ENCODE measurements at places on chromosomes 5 and 9. TPM values are rescaled to one million over a fixed set of nuclear protein-coding genes. Genes with fewer than 3 reads are reported as not detected.

DNA sequence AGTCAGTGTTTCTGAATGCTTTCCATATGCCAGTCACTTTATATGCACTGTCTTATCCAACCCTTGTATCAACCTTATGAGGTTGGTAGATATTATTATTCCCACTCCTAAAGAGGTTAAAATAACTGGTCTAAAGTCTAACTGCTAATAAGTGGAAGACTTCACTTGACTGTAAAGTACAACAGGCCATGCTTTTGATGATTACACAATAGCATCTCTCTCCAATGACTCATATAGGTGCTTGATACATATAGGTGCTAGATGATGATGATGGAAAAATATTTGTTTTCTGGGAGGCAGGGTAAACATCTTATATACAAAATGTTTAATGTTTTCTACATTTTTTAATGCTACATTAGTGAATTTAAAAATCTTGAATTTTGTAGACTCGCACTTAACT, 75.9 kb upstream of the NR3C1 start:
- peaks cover 7% of the 10 kb centered on the region for H3K4me1 ChIP-seq
- H3K4me3 ChIP-seq, result no peak overlapping the region
- no peaks in the 10 kb centered on the region for H3K27me3 ChIP-seq

DNA sequence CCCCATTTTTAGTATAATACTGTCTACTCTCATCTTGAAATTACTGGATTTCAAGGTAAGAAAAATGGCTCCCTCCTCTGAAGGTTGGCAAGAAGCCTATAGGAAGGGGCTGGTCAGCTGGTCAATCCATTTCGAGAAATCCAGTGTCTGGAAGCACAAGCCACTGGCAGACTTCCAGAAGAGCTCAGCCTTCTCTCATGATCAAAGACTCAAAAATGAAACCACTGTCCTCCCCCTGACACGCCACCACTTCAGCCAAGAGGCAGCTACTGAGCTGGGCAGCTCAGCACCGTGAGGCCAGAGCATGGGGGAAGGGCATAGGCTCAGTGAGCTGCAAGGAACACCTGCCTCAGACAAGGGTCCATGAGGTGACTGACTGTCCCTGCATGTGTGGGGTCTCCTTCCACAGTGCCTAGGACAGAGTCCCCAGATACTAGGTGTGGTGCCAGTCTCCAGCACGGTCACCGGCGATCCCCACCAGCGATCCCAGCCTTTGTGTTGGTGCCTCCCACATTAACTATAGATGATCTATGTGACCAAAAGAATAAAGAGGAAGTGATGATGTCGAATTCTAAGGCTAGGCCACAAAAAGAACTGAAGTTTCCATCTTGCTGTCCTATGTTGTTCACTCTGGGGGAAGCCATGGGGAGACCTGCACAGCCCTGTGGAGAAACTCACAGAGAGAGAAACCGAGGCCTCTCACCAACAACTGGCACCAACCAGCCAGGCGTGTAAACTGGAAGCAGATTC, 100.1 kb upstream of the LRRTM2 start:
- H3K4me1 ChIP-seq, result peaks cover 6% of the 10 kb centered on the region
- peaks cover 15% of the 10 kb centered on the region for H3K36me3 ChIP-seq
- H3K27ac ChIP-seq, result no peak overlapping the region
- DNase-seq, result peak; percentile 31

- H3K27me3 ChIP-seq, result peaks cover 39% of the 10 kb centered on the region
- H3K4me3 ChIP-seq, result no peak overlapping the region
- no peaks in the 10 kb centered on the region for H3K4me1 ChIP-seq
- no peaks in the 10 kb centered on the region for H3K36me3 ChIP-seq
- H3K27ac ChIP-seq, result no peak overlapping the region
Observed at GRCh38 chr5:86354664-86355063, 263.1 kb upstream of the COX7C start.

- no peaks in the 10 kb centered on the region for H3K4me1 ChIP-seq
- no peaks in the 10 kb centered on the region for H3K27me3 ChIP-seq
- no peak for DNase-seq
- H3K27ac ChIP-seq, result no peak overlapping the region
Observed at GRCh38 chr9:97956331-97956730, 18.4 kb upstream of the HEMGN start.

DNA sequence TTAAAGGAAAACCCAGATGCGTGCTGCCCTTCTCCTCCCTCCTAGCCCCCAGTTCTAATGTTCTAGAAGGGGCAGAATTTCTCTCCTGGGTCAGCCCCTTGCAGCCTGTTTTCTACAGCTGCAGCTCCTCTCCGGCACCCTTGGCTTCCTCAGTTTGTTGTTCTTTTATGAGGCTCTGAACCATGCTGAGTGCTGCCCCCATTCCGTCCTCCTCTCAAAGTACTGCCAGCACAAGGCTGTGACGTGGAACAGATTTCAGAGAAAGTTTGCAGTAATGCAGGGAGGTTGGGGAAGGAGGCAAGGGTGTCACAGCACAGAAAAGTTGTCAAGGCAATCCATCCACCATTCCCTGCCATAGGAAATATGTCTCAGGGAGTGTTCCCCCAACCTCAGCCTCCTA, 63.3 kb downstream of the RGS3 start:
- no peaks in the 10 kb centered on the region for H3K36me3 ChIP-seq
- DNase-seq, result no peak
- H3K4me1 ChIP-seq, result peaks cover 9% of the 10 kb centered on the region
- H3K27ac ChIP-seq, result no peak overlapping the region

- no peaks in the 10 kb centered on the region for H3K27me3 ChIP-seq
- H3K4me1 ChIP-seq, result no peaks in the 10 kb centered on the region
- no peak for DNase-seq
- no peaks in the 10 kb centered on the region for H3K36me3 ChIP-seq
- no peak overlapping the region for H3K27ac ChIP-seq
Observed at GRCh38 chr5:82597437-82597836, 319.3 kb upstream of the RPS23 start.

DNA sequence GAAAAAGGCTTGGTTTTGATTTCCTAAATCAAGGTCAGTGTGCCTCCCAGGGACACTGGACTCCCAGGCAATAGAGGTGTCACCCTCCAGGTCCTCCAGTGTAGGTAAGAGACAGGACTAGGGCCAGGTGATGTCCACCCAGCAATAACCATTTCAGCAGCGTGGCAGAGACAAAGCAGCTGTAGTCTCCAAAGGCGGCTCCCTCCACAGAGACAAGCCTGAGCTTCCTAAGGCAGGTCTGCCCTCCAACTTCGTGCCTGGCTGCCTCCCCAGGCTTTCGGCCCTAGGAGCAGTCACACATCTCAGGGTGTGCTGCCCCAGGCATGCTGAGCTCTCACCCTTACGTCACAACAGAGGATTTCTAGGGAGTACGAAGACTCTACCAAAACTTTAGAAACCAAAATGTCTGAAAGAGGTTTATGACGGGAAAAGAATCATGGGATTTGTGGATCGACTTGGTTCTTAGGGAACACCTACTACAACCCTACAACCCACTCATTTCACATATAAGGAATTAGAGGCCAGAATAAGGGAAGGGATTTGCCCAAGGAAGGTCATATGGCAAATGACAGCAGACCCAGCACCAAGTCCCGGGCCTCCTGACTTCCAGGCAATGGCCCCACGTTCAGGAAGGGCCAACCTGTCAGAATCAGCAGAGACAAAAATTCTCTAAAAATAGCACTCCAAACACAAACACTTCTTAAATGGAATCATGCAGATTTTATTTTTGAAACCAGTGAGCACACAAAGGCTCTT, 105.5 kb downstream of the KLHL3 start:
- no peaks in the 10 kb centered on the region for H3K36me3 ChIP-seq
- H3K27me3 ChIP-seq, result no peaks in the 10 kb centered on the region
- no peak overlapping the region for H3K4me3 ChIP-seq
- DNase-seq, result no peak
- no peak overlapping the region for H3K27ac ChIP-seq

DNA sequence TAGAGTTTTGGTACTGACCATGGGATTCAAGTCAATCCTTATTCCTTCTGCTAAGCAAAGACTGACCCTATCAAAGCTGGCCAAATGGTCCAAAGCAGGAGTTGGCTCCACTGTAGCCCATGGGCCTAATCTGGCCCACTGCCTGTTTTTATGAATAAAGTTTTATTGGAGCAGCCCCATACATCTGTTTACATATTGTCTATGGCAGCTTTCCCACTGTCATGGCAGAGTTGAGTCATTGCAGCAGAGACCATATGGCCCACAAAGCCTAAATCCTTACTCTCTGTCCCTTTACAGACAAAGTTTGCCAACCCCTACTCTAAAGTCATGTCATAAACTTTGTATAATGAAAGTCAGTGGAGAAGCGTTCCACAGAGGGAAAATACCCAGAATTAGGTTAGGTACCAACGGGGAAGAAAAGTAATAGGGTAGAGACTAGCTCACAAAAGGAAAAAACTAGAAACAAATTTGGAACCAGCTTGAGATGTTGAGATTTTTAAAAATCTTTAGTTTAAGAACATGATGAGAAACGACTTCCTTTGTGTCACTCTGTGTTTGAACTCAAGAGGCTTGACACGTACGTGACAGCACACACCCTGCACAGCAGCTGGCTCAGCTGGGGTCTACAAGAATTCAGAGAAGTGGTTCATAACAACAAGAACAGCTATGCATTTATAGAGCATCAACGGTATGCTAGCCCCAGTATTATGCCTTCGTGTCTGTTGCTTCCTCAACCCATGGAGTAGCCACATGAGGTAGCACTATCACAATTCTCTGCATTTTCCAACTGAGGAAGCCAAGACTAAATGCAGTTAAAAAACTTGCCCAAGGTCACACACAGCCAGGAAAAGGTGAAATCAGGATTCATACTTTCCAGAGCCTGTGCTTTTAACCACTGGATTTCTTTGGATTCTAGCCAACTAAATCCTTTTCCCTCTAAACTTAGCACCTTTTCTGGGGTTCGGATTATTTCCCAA, 198.9 kb upstream of the WWC1 start:
- peaks cover 6% of the 10 kb centered on the region for H3K4me1 ChIP-seq
- no peaks in the 10 kb centered on the region for H3K27me3 ChIP-seq
- no peak overlapping the region for H3K27ac ChIP-seq

- no peak overlapping the region for H3K27ac ChIP-seq
- H3K4me1 ChIP-seq, result no peaks in the 10 kb centered on the region
- H3K27me3 ChIP-seq, result peaks cover 2% of the 10 kb centered on the region
Observed at GRCh38 chr5:2522372-2522771, 229.1 kb downstream of the IRX2 start.

- peaks cover 30% of the 10 kb centered on the region for H3K36me3 ChIP-seq
- peaks cover 29% of the 10 kb centered on the region for H3K4me1 ChIP-seq
- peak; percentile 39 for DNase-seq
- H3K27me3 ChIP-seq, result no peaks in the 10 kb centered on the region
- H3K27ac ChIP-seq, result peak overlapping the region; percentile 73
Observed at GRCh38 chr9:131609099-131609830, 63.9 kb downstream of the PRRT1B start.

DNA sequence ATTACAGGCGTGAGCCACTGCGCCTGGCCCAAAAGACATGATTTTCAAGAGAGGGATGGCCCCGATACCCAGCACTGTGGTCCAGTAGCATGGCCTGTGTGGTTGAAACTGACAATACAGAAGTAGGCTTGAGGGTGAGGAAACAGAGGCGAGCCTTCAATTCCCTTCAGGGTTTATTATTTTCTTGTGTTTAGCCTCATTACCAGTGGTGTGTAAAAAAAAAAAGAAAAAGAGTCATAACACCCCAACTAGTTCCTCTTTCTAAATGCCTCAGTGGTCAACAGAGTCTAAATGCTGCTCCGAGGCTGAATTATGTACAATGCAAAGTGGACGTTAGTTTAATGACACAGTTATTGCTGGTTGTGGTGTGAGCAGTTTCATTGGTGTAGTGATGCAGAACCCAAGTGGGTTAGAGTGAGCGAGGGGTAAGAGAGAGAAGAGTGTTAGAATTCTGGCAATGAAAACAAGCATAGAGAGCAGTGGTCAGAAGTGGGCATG, 58.8 kb downstream of the SNX30 start:
- no peak for DNase-seq
- no peaks in the 10 kb centered on the region for H3K4me1 ChIP-seq
- peaks cover 10% of the 10 kb centered on the region for H3K36me3 ChIP-seq
- no peak overlapping the region for H3K4me3 ChIP-seq
- H3K27ac ChIP-seq, result no peak overlapping the region
- no peaks in the 10 kb centered on the region for H3K27me3 ChIP-seq

- no peaks in the 10 kb centered on the region for H3K36me3 ChIP-seq
- peaks cover 12% of the 10 kb centered on the region for H3K27me3 ChIP-seq
- H3K4me3 ChIP-seq, result no peak overlapping the region
- DNase-seq, result no peak
Observed at GRCh38 chr9:113738893-113739604, 137.1 kb upstream of the ZNF618 start.

DNA sequence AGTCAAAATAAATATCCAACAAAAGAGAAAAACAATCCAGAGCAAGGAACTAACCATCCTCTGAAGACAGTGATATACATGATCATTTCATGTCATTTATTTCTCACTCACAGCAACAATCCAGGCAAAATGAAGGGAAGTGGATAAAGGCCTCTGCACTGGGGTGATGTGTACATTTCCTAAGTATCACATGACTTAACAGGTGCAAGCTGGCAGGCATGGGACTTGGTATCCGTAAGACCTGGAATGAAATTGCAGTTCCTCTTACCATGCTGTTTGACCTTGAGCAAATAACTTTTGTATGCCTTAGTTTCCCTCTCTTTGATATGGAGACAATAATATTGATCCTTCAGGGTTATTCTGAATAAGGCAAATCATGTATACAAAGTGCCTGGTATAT, 77.6 kb downstream of the PRLR start:
- no peaks in the 10 kb centered on the region for H3K4me1 ChIP-seq
- H3K27ac ChIP-seq, result no peak overlapping the region
- DNase-seq, result no peak
- no peaks in the 10 kb centered on the region for H3K36me3 ChIP-seq
- H3K4me3 ChIP-seq, result no peak overlapping the region

GRCh38 chr5:125011947-125012346, 265.5 kb upstream of the ZNF608 start:
- H3K27ac ChIP-seq, result no peak overlapping the region
- DNase-seq, result no peak
- no peaks in the 10 kb centered on the region for H3K36me3 ChIP-seq
- no peak overlapping the region for H3K4me3 ChIP-seq

DNA sequence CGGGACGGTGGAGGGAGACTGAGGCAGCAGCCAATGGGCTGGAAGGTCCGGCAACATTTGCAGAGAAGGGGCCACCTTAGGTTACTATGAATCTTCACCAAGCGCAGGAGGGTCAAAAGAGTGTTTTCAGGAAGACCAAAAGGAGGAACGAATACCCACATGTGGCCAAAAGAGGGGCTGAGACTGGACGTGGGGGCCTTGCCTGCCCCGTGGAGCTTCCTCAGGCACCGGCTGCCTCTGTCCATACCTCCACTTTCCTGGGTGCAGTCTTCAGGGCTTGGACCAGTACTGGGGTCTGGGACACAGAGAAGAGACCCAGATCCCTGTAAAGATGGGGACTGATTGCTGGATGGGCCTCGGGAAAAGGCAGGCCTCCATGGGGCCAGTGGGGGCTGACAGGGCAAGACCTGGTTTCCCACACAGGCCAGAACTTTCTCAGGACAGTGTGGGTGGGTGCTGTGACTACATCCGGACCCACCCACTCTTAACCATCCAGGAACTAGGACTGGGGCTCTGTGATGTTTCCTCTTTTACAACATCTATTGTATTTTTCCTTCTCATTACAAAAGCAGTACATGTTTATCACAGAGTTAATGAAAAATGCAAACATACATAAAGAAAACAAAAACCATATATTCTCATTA, 294.7 kb downstream of the ZSWIM6 start:
- no peaks in the 10 kb centered on the region for H3K27me3 ChIP-seq
- no peaks in the 10 kb centered on the region for H3K4me1 ChIP-seq
- no peak overlapping the region for H3K4me3 ChIP-seq
- H3K36me3 ChIP-seq, result no peaks in the 10 kb centered on the region

- no peak overlapping the region for H3K27ac ChIP-seq
- no peaks in the 10 kb centered on the region for H3K4me1 ChIP-seq
- no peak for DNase-seq
- no peaks in the 10 kb centered on the region for H3K36me3 ChIP-seq
- H3K4me3 ChIP-seq, result no peak overlapping the region
- H3K27me3 ChIP-seq, result no peaks in the 10 kb centered on the region
Observed at GRCh38 chr5:73486119-73486899, 11.9 kb upstream of the BTF3 start.

Gene PCDHGA12
- total RNA-seq, result 0.79 TPM

Gene PDLIM7
- total RNA-seq, result 257 TPM

Gene SLC25A2
- total RNA-seq, result 0.79 TPM

Gene TMEM174
- total RNA-seq, result not detected
